ENCODE measurements at places on chromosomes 12 and 14.

DNA sequence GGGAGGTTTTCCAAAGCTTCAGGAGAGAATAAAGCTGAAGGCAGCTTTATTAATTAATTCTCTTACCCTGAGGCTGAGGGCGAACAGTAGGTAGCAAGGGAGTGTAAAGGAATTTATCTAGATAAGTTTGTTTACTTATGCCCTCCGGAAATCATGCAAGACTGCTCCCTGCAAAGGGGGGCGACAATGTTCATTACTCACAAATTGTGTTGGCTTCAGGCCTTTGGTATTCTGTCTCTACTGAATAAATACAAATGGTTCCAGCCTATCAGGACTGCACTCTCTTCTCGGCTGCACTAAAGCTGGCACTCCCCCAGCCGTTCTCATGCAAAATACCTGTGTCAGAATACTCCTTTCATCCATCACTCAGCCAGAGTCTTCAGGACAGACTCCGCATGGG lies 120.8 kb downstream of the PPHLN1 start:
- DNase-seq, result no peak

- no peak for DNase-seq
Observed at GRCh38 chr12:132026061-132026795, 76.5 kb downstream of the EP400 start.

DNA sequence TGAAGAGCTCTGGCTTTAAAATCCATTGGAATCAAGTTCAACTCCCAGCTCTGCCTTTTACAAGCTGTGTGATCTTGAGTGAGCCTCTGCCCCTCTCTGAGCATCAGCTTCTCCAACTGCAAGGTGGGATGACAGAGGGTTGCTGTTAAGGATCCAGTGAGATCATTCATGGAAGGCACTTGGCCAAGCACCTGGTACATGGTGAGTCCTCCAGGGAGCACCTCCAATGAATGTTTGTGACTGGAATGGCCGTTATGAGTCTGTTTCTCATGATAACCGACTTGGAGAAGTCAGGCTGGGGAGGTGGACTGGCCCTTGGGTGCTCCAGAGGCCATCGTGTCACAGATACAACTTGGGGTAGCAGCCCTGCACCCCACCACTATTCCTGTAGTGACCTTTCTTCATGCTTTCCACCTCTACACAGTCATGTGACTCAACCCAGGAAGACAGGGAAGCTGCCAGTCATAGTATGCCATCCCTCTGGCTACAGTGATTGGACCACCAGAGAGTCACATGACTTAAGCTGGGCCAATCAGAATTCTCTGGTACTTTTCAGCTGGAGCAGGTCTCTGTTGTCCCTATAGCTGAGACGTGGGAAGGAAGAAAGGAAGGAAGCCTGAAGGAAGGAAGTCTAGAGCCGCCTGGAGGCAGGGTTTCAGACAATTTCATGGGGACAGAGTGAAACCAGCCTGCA lies 146.5 kb upstream of the MYL2 start:
- no peak for DNase-seq

- DNase-seq, result no peak
Observed at GRCh38 chr12:10001171-10001776, 2.4 kb upstream of the CLEC1B start.

DNA sequence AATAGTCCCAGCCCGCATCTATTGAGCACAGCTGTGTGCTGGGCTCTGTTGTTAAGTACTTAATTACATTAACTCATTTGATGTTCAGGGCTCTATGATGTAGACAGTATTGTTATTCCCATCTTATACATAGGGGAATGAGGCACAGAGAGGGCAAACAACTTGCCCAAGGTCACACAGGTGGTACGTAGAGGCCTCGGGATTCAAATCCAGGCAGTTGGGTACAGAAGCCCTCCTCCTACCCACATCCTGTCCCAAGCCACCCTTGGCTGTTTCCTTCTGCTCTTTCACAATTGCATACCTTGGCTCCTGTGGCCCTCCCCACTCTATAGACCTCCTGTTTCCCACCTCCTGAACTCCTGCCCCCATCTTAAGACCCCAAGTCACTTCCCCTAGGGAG lies 10.0 kb upstream of the GPR68 start:
- no peak for DNase-seq

- DNase-seq, result no peak
Observed at GRCh38 chr12:42145197-42145549, 499 bp upstream of the GXYLT1 start.

DNA sequence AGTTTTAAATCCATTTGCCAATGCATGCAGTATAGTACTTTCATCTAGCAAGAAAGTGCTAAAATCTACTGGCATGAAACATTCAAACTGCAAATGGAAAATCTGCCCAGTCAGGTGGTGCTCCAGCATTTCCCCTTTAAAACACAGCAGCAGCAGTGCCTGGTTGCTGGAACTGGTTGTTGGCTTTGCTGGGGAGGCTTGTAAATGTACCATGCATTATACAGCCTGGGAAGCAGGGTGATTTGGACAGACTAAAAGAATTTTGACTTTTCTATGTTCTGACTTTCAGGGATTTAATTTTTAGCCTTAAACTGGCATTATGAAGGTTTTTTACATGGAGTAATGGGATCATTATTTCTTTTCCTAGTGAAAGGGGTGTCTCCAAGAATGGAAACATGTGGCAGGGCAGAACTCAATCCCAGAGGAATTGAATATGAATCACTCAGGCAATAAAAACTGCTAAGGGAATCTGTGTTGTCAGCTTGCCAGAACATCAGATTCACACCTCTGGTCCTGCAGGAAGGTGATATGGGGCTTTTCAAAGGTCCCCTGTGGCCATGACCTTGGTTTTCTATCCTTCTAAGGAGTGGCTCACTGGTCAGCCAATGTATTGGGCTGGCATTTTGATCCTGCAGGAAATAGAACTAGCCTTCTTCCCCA lies 9.0 kb upstream of the PAX9 start:
- no peak for DNase-seq

DNA sequence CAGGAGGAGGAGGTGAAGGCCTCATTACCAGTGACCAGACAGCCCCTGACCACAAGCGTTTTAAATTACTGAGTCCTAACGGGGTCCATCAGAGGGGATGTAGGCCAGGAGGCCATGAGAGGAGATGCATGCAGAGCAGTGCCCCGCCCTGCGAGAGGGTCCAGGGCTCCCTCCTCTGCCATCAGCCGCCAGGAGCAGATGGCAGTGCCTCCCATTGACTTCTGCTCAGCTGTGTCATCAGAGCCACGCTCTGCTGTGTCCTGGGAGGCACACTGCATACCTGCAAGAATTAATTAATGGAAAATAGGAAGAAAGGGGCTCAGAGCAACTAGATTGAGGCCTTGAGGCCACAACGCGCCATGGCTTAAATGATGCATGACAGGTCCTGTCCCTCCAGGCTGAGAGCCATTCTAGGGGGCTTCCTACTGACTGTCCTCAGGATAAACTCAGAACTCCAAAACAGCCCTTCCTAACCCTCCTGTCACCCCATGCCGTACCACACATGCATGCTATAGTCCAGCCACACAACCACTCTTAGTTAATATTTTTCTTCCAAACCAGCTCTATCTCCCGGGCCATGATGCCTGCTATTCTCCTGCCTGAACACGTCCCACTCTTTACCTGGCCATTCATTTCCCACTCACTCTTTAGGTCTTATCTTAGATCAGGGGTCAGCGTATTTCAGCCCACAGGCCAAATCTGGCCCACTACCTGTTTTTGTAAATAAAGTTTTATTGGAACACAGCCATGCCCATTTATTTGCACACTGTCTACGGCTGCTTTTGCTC lies 235.8 kb downstream of the KSR2 start:
- no peak for DNase-seq

DNA sequence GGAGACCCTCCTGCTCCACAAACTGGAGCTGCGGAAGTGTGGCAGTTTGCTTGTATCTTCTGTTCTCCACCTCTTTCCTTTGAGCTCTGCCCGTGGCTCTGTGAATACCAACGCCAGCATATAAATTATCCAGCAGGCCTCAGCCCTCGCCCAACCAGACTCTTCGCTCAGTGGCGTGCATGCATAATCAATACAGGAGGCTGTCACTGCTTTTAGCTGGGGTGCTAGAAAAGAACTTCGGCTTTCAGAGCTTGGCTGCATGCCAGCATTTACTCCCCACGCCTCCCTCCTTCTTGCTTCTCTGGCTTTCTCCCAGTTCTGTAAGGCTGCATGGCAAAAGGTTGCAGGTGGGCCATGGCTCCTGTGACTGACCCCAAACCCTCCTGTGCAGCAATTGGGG lies 26.9 kb downstream of the NRXN3 start:
- DNase-seq, result no peak

GRCh38 chr12:41709463-41710285 lies 435.0 kb downstream of the GXYLT1 start:
- no peak for DNase-seq

DNA sequence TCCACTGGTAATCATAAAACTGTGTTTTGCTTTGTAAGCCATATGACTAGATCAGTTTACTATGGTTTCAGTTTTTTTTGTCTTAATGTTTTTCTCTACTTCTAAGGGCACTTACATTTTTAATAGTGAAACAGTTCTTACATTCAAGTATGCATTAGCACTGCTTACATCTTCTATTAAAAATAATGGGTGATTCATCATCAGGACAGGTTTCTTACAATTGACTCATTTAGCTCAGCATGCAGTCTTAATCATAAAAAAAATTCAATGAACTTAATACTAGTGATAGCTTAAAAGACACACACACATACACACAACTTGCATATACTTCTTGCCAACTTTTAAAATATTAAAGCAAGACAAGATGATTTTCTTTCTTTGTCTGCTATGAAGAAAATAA lies 845.7 kb upstream of the USP15 start:
- DNase-seq, result no peak

DNA sequence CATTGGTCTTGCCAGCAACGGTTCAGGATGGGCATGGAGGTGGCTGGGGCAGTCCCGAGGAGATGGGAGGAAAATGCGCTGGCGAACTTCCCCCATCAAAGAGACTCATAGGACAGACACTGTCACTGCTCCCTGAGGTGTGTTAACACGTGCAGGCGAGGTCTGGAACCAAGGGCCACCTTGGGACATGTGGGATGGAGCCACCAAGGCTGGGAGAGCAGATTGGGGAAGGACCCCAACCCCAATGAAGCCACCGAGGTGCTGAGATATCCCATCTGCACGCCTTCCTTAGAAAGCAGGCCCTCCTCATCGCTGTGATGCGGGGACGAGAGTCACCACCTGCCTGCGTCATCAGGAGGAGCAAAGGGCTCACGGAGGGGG lies 16.9 kb upstream of the BEGAIN start:
- no peak for DNase-seq

DNA sequence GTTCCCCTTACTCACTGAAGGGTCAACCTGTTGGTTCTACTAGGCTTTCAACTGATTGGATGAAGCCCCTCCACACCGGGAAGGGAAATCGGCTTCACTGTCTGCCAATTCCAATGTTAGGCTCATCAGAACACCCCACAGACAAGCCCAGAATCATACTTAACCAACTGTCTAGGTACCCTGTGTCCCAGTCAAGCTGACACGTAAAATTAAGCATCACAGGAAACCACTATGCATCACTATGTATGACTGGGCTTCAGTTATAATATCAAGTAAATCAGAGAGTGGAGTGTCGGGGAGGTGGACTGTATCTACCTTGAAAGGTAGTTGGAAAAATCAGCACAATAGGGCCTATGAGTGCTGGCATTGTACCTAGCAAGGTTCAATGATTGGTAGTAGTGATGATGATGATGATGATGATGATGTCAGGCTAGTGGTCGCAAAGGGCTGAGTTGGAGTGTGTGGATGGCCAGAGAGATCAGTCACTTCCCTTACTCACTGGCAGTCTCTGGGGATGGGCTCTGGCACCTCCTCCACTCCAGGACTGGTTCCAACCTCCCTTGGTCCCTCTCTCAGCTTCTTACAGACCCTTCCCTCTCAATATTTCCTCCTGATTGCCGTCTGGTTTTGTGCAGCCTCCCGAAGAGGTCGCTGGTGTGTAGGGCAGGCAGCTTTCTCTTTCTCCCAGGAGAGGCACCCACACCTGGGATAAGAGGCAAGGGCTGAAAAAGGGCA lies 3.3 kb upstream of the ATG101 start:
- no peak for DNase-seq

DNA sequence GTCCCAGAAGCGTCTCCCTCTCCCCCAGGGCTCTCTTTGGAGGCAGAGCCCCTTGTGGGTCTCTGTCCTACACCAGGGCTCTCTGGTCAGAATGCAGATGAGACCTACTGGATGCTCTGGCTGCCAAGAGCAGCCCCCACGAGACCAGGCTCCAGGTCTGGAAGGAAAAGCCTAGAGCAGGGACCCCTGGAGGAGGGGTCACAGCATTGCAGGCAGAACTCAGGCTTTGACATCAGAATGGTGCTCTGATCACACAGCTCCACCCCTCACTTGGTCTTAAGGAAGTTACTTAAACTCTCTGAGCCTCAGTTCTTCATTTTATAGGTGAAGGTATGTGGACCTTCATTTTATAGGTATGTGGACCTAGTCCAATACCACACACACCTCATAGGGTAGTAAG lies 83.1 kb downstream of the ARL6IP4 start:
- no peak for DNase-seq

GRCh38 chr12:94789510-94790225 lies 139.3 kb upstream of the TMCC3 start:
- no peak for DNase-seq

DNA sequence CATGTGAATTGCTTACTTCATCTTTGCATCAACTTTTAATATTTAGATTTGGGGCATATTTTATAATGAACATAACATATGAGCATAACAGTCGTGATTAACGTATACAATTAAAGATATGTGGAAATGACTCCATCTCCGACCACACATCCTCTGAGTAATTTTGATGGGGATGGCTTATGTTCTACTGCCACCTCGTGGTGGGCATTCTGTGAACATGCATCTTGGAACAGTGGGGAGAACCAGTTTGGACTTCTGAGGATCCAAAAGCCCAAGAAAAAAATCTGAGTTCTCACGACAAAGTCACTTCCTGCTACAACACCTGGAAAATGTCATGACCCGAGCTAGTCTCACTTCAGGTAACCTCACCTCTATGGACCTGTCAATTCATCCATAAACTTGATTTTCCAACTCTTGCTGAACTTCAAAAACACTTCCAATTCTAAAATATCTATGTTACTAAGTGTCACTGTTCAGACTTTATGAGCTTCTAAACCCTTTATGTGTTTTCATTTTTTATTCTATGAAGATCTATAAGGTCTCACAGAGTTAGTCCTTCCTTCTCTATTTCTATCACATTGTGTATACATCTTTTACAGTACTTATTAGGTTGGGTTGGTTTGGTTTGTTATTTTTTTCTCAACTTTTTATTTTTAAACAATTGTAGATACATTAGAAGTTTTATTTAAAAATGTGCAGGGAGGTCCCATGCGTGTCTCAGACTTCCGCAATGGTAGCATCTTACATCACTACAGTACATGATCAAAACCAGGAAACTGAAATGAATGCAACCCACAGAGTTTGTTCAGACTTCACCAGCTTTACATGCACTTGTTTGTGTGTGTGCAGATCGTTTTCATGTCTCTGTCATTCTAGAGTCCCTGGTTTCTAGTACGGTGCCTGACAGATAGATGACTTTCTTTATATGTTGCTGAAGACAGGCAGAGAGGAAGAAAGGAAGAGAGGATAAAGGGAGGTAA lies 38.2 kb upstream of the STAB2 start:
- peak; percentile 38 for DNase-seq

DNA sequence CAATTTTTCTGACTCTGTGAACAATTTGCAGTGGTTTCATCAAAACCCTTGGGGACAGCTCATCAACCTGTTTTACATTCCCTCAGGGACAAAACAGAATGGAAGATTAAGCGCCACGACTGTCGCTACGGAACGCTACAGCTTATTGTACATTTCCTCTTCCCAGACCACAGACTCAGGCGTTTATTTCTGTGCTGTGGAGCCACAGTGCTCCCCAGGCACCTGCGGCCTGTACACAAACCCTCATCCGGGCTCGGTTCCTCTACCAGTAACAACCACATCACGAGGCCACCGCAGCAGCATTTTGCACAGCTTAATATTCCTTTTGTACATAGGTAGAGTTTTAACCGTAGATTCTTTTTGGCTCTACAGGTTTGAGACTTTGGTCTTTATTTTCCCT lies 397.4 kb upstream of the OR4E1 start:
- no peak for DNase-seq
